ENCODE measurements at places on chromosomes 13 and 19.

DNA sequence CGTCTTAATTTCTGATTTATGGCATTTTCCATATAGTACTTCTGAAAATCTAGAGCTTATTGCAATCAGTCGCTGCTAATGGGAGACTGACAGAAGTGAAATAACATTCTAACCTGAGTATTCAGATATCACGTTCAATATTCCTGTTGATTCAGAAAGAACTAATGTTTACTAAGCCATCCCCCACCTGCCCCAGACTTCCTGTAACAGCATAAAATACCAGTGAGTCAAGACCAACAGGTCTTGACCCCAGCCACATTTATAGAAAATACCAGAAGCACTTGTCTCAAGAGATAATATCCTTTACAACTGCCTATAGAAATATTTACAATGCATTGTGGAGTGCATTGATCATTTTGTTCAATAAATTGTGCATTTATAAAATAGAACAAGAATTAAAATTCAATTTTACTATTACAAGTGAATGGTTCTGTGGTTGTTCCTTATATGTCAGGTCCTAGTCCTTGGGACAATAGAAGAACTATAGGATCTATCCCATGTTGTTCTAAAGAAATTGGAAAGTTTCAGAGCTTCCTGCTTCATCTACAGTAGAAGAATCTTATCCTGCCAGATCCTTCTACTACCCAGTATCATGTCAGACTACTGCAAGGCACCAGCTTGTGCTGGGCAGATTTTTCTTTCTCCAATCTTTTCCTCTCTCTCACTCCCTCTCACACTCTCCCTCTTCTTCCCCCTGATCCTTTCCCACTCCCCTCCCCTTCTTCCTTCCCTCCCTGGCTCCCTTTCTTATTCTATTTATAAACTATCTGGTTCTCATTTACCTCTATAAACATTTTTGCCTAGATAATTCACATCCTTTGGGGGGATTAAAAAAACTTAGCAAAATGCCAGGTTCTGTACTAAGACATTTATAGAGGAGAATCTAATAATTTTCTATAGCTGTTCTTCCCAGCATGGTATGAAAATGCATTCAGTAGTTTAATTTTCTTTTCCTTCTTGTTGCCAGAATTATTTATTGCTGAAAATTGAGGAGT is 629.9 kb downstream of the DIAPH3 start:
- no peak for DNase-seq

DNA sequence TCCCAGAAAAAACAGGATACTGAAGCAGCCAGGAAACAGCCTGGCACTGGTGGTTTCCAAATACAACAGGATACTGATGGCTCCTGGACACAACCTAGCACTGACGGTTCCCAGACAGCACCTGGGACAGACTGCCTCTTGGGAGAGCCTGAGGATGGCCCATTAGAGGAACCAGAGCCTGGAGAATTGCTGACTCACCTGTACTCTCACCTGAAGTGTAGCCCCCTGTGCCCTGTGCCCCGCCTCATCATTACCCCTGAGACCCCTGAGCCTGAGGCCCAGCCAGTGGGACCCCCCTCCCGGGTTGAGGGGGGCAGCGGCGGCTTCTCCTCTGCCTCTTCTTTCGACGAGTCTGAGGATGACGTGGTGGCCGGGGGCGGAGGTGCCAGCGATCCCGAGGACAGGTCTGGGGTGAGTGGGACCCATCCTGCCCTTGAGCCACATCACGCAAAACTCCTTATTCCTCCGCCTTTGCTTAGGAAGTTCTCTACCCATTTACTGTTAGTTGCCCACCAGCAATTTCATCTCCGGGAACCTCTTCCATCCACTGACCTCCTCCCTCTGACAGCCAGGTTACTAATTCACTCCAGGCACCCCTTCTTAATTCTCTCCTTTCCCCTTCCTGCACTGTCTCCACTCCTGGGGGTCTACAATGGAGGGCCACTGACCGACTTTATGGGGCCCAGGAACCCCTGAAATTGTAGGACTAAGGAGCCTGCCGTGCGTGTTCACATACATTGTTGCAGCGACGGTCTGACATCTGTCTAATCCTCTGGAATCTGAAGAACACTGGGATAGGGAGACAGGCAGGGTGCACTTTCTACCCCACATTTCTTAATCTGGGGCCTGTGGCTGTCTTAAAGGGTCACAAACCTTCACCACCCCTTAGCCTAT is 1.2 kb downstream of the ITPKC start:
- DNase-seq, result no peak

DNA sequence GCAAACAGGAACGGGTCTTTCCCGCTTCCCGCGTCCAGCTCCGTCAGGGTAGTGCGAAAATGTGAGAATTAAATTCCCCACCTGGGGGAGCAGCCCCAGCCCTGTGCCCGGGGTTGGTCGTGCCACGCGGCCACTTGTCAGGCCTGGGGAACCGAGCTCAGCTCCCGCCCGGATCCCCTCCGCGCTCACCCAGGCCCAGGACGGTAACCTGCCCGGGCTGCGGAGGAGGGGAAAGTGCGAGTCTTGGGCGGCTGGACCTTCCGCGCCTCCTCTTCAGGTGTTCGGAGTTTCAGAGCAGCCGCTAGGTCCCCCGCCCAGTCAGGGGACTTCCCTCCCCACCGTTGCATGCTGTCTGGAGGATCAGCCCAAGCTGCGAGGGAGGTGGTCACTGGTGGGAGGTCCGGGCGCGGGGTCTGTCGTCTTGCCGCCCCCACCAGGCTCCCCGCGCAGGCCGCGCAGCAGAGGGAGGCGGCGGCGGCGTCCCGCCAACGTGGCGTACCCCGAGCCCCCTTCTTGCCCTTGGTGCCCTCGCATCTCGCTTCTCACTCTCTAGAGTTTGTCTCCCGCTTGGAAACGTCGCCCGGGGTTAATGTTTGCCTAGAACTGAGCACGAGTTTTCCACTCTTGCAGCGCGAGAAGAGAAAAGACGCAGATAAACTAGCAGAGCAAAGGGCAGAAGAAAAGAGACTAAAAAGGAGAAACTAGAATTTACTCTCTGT is 8.1 kb downstream of the URAD start:
- DNase-seq, result no peak

- no peak for DNase-seq
These were observed 225.8 kb upstream of the IRS2 start for GRCh38 chr13:110012102-110012739.

DNA sequence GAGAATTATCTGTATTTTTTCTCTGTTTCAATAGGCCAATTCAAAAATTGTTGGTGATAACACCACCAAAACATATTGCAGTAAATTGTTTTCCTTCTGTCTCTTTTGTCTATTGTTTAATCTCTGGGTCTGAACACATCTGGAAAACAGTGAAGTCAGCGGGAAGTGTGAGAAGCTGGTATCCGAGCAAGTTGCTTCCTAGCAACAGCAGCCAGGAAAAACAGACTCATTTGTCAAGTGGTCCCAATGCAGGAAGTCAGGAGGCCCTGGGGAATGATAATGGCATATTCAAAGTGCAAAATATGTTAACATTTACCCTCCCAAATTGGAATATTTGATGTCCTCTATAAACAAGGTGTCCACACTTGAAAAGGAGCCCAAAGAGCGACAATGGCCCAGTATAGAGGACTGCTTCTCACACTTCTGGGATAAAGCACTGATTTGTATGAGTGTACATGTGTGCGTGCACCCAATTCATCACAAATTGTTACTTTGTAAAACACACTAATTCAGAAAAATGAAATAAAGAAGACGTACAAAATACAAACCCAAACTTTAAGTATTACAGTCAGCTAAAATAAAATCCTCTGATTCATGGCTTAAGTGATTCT is 515.0 kb downstream of the TBC1D4 start:
- no peak for DNase-seq

DNA sequence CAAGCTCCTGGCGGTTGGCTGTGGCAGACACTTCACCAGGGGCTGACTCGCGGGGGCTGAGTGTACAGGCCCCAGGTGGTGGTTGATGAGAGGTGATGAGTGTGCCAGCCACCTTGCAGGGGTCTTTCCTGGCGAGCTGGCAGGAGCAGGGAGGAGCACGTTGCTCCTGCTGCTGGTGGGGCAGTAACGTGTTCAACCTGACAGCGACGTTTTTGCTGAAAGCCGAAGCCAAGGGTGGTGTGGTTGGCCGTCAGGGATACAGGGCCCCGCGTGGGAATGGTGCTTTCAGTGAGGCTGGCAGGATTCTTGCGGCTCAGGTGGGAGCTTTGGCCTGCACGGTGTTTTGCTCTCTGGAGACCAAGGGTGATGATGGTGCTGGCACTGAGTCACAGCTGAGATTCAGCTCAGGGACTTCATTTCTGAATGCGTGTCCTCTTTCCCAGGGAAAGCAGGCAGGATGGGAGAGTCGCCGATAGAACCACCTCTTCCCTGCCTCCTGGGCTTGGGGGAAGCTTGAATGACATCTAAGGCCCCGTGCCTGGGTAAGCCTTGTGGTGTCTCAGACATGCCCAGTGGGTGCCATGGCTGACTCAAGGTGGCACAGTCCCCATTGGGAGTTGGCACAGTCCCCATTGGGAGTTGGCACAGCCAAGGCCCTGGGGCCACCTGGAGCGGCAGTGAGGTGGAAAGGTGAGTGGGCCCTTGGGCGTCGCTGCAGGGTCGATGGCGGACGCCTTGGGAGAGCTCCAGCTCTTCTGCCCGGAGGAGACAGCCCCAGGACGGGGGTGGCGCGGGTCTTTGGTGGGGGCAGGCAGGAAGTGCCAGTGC is 8.8 kb downstream of the DAZAP1 start:
- DNase-seq, result no peak

DNA sequence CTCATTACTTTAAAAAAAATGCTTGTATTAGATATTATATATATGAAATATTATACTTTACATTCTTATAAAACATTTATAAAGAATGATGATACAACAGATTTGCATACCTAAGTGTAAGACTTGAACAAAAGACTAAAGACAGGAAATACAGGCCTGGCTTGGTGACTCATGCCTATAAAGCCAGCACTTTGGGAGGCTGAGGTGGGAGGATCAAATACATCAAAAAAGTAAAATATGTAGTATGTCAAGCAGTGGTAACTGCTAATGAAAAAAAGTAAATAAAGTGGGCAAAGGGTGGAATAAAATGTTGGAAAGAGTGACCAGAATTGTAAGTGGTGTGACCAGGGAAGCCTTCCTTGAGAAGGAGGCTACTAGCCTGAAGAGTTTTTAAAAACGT is 133.7 kb downstream of the GGACT start:
- no peak for DNase-seq

DNA sequence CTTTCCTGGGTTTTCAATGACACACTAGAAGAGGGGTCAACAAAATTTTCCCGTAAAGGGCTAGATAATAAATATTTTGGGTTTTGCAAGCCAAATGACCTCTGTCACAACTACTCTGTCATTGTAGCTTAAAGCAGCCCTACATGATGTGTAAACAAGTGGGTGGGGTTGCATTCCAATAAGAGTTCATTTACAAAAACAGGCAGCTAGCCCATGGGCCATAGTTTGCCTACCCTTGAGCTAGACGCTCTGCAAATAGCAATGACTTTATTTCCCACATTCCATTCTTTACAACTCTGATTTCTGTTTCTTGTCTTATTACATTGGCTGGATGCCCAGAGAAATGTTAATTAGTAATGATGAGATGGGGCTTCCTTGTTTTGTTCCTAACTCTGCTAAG is 76.0 kb downstream of the ZNF557 start:
- no peak for DNase-seq

DNA sequence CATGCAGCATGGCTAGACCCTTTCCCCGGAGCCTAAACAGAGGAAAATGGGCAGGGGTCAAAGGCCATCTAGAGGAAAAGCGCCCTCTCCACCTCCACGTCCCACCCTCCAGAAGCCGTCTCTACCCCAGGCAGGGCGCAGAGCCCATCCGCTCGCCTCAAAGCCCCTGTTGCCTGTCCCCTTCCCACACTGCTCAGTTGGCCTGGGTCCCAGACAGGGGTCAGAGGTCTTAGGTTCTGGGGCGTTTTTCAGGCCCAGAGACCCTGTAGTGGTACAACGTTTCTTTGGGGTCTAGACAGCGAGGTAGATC is 285 bp downstream of the TMEM143 start:
- DNase-seq, result no peak

DNA sequence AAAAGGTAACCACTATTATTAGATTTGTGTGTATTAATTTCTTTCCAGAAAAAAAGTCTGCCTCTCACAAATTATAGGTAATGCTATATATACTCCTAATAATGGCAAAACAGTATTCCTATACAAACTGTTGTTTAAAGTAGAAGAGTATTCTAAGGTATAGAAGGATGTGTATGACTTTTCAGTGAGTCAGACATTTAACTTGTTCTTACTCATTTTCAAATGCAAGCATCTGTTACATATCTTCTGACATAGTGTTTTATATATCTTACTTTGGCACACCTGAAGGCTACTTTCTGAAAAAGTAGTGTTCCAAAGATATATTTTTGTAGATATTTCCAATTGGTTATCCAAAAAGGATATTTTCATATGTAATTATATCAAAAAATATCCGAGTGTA is 3.5 kb upstream of the SLITRK5 start:
- DNase-seq, result no peak

DNA sequence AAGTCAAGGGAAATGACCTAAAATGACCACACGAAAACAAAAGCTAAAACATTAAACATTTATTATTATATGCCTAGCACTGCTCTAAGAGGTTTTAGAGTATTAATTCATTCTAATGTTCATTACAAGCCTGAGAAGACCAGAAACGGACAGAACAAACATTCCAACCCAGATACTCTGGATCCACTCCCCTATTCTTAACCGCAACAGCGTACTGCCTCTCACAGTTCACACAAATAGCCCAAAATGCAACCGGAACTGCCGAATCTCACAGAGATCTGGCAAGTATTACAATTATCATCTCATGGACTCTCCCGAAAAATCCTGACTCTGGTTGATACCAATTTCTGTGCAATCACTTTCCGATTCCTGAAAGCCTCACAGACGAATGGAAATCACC is 1.4 kb downstream of the ZNF780B start:
- DNase-seq, result no peak

GRCh38 chr13:50359779-50360178 is 344.5 kb downstream of the KCNRG start:
- DNase-seq, result no peak

DNA sequence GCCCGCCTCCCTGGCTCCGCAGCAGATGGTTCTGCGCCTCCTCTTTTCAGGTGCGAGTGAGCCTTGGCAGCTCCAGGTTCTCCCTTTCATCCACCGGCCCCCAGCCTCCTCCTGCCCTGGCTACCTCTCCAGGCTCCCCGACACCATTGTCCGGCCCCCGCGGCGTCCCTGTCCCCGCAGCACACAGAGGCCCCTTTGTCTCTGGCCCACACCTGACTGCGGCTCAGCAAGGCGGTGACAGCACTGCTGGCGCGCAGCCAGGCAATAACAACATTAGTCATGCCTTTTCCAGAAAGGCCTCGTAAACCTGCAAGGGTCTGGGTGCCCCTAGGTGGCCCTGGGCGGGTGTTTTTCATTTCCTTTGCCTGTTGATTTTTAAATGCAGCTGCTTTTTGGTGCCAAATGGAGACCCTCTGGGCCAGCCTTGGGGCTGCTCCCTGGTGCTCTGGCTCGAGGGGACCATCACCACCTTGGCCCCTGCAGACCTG is 73.2 kb upstream of the MEDAG start:
- no peak for DNase-seq

DNA sequence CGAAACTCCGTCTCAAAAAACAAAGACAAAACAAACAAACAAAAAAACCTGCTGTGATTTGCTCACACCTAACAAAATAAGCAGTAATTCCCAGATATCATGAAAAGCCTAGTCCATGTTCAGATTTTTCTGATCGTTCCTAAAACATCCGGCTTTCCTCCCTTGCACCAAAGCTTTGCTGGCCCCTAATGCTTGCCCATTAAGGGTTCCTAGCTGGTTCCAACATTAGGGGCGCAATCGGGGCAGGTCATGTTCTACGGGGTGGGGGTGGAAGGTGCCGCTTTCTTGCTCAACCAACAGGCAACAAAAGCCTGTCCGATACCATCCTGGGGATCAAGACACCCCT is 25.5 kb upstream of the FXYD3 start:
- DNase-seq, result no peak
